IPS DF 6.9 (cell line): ENCODE measurements at places on chromosomes 2 and 18.
A peak's percentile ranks its signal among the peaks of the same experiment; 100 is the strongest.

- H3K27me3 ChIP-seq: no peaks in the 10 kb centered on the region
- peaks cover 4% of the 10 kb centered on the region for H3K4me1 ChIP-seq
- no peak for DNase-seq
- peak overlapping the region; percentile 80; the same call in 1 of the 2 replicates for H3K4me3 ChIP-seq
These were observed 834 bp upstream of the BUB1 start for GRCh38 chr2:110678457-110679336.

- H3K27ac ChIP-seq: no peak overlapping the region
- peaks cover 3% of the 10 kb centered on the region; the same call in 1 of the 2 replicates for H3K4me1 ChIP-seq
- no peaks in the 10 kb centered on the region for H3K36me3 ChIP-seq
These were observed 129.6 kb downstream of the CERS6 start for GRCh38 chr2:168585700-168586099.

GRCh38 chr2:165274698-165275097, 35.5 kb downstream of the SCN2A start:
- no peak for DNase-seq
- no peaks in the 10 kb centered on the region for H3K4me1 ChIP-seq
- no peak overlapping the region for H3K27ac ChIP-seq
- H3K4me3 ChIP-seq: no peak overlapping the region

GRCh38 chr2:217901835-217902378, 100.9 kb downstream of the TNS1 start:
- peaks cover 2% of the 10 kb centered on the region; the same call in 1 of the 2 replicates for H3K4me1 ChIP-seq
- no peak for DNase-seq
- no peak overlapping the region for H3K4me3 ChIP-seq
- no peak overlapping the region for H3K27ac ChIP-seq

DNA sequence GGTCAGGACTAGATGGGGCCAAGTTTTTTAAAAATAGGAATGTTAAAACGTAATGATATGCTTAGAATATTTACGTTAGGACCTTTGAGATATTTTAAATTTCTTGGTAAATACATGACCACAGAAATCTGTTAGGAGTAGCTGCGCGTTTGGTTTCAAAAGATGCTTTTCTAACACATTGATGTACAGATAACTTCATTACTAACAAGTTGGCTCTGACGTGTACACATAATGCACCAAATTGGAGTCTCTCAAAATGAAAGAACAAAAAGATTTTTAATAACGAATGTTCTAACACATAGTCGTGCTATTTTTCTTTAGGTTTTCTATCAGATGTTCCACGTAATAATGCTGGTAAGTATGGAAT, 608 bp downstream of the PHOSPHO2 start:
- no peak for DNase-seq
- no peaks in the 10 kb centered on the region for H3K36me3 ChIP-seq
- H3K4me1 ChIP-seq: no peaks in the 10 kb centered on the region
- no peaks in the 10 kb centered on the region for H3K27me3 ChIP-seq
- no peak overlapping the region for H3K27ac ChIP-seq
- H3K4me3 ChIP-seq: peak overlapping the region; percentile 84; the same call in 1 of the 2 replicates

DNA sequence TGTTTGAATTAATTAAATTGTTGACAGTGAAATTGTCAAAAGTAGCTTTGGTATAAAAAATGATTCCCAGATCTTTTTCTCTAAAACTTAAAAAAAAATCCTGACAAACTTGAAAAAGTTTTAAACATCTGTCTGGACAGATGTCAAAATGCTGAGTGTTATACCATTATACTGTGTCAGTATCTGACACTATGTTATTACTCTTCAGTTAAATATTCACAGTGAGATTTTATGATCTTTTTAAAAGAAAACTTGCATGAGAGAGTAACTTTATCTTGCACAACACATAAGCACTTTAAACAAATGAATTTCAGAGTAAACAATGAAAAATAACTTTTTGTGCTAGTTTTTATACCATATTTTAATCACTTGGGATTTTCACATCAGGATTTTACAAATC, 167.4 kb downstream of the MEIS1 start:
- DNase-seq: no peak
- no peak overlapping the region for H3K4me3 ChIP-seq
- no peaks in the 10 kb centered on the region for H3K4me1 ChIP-seq
- no peak overlapping the region for H3K27ac ChIP-seq

- no peak overlapping the region for H3K4me3 ChIP-seq
- no peak for DNase-seq
- no peaks in the 10 kb centered on the region for H3K27me3 ChIP-seq
- no peaks in the 10 kb centered on the region for H3K4me1 ChIP-seq
- H3K27ac ChIP-seq: no peak overlapping the region
These were observed 54.2 kb downstream of the AKAIN1 start for GRCh38 chr18:5142859-5143258.

GRCh38 chr2:7270011-7270431, 352.8 kb downstream of the RNF144A start:
- no peak for DNase-seq
- H3K27ac ChIP-seq: no peak overlapping the region
- peaks cover 2% of the 10 kb centered on the region; the same call in 1 of the 2 replicates for H3K4me1 ChIP-seq
- H3K4me3 ChIP-seq: no peak overlapping the region
- H3K36me3 ChIP-seq: no peaks in the 10 kb centered on the region
- no peaks in the 10 kb centered on the region for H3K27me3 ChIP-seq

DNA sequence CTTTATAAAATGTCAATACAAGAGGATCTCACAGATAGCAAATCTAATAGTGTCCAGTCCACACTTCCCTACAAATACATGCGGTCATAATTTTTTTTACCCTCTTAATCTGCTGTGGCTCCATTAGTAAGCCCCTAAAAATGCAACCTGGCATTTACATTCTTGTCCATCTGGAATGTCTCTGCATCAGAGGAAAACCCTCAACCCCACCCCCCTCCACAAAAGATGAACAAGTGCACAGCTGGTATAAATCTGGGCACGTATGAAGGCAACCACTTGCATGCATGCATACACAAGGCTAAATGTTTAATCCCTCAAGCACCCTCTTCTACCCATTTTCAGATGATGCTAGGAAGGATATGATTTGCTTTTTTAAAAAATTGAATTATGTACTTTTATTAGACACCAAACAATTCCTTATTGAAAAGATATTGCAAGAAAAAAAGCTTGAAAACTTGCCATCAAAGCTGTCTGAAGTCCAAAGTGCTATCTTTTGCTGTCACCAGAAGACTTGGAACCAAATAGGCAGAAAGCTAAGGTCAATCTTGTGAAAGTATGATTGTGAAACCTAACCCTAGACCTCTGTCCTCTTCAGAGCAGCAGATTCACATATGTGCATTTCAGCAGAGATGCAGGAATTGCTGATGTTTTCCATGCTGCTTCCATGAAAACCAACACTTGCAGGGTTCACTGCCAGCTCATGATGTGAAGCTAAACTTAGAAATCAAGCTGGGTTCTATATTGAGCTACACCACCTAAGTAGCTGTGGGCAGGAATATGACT, 39.0 kb downstream of the IRS1 start:
- H3K27ac ChIP-seq: no peak overlapping the region
- H3K4me1 ChIP-seq: peaks cover 2% of the 10 kb centered on the region; the same call in 1 of the 2 replicates
- no peaks in the 10 kb centered on the region; the same call in 1 of the 2 replicates for H3K36me3 ChIP-seq
- no peak for DNase-seq

DNA sequence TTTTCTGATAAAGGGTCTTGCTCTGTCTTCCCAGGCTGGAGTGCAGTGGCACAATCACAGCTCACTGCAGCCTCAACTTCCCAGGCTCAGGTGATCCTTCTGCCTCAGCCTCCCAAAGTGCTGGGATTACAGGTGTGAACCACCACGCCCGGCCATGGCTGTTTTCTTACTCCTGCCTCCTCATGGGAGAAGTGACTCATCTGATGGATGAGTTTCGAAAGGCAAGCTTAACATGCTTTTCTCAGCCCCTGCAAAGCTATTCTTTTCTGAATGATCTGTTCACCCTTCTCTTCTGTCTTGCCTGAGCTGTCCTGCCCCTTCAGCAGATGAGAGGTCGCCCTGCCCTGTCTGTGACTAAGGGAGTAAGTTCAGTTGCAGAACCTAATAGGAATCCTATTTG, 929 bp upstream of the CREG2 start:
- H3K4me3 ChIP-seq: no peak overlapping the region
- no peak overlapping the region for H3K27ac ChIP-seq
- DNase-seq: no peak
- H3K27me3 ChIP-seq: peaks cover 10% of the 10 kb centered on the region; the same call in 1 of the 2 replicates
